ENCODE measurements at places on chromosomes 16 and 17.

- DNase-seq: no peak
Measured at GRCh38 chr16:9090101-9090959, 1.1 kb upstream of the HAPSTR1 start.

DNA sequence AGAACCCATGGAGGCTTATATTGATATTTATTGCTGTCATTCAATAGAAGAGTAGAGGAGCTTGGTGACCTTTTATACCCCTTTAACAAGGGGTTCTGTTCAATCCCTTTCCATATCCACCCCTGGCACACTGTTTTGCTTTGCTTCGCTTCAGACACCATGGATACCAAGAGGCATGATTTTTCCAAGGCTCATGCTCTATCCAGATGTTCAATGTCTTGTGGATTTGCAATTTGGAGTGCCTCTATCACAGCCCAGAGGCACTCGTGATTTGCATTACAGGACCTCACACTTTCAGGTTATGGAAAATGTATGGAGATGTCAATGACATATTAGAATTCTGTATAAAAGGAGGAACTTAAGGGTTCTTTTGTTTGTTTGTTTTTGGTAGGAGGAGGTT, 21.5 kb downstream of the CFAP20 start:
- DNase-seq: no peak

DNA sequence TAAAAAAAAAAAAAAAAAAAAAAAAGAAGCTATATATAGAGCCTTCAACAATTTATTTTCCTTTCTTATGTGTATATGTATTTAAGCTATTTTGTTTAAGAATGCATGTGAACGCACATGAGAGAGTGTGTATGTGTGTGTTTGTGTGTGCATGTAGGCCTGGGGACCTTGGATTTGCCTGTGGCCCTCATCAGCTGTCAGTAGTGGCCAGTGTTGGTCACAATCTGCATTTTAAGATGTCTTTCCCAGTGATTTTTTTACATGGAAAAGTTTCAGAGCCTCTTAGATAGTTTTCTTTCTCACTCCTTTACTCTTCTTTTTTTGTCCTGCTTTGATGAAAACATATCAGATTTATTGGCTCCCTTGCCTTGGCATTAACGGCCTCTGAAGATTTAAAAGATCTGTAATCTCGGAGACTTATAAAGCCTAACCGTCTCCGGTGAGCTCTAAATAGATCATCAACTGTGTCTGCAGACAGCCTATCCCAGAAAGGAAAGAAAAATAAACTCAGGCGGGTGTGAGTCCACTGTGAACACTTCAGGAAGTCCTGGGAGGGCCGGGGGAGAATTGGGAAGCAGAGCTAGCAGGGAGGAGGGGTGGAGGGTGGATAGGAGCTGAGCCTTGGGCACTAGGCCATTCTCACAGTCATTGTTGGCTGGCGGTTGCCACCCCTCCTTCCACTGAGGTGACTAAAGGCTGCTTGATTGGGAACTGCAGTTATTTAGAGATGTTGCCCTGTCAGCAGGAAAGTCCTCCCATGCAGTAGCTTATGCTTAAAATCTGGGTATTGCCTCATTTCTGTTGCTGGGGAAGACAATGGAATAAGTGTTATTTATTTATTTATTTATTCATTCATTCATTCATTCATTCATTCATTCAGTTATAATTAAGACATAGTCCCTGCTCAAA, 86.8 kb downstream of the WWP2 start:
- no peak for DNase-seq

- no peak for DNase-seq
Measured at GRCh38 chr17:58706351-58707140, 14.1 kb downstream of the RAD51C start.

- DNase-seq: no peak
Measured at GRCh38 chr16:11162586-11163268, 93.3 kb downstream of the SOCS1 start.

DNA sequence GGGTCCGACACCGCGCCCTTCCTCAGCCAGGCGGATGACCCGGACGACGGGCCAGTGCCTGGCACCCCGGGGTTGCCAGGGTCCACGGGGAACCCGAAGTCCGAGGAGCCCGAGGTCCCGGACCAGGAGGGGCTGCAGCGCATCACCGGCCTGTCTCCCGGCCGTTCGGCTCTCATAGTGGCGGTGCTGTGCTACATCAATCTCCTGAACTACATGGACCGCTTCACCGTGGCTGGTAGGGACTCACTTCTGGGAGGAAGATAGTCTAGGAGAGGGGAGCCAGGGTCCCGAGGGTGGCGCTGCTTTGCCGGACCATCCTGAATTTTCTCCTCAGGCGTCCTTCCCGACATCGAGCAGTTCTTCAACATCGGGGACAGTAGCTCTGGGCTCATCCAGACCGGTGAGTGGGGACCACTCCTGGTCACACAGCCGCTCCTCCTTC, 601 bp downstream of the SPNS1 start:
- no peak for DNase-seq

DNA sequence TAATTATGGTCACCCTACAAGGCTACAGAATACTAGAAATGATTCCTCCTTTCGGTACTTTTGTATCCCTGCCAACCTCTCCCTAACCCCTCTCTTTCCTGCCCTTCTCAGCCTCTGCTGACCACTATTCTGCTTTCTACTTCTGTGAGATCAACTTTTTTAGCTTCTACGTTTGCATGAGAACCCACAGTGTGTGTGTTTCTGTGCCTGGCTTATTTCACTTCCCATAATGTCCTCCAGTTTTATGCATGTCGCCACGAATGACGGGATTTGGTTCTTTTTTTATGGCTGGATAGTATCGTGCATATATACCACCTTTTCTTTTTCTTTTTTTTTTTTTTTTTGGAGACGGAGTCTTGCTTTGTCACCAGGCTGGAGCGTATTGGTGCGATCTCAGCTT, 92.1 kb downstream of the RAP1GAP2 start:
- no peak for DNase-seq

DNA sequence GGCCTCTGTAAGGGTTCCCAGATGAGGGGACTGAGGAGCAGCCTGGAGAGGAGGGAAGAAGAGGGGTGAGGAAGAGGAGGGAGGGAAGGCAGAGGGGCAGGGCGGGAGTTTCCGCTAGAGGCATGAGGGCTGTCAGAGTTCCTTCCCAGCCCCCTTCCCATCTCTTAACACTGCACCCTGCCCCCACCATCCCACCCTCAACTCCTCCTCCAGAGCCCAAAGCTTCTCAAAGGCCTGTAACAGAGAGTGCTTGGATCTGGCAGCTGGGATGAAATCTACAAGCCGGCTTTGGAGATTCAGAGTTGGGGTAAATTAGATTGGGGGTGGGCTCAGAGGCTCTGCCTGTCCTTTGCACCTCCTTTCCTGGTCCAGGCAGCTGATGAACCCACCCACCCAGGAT, 57.3 kb upstream of the DLX4 start:
- no peak for DNase-seq

DNA sequence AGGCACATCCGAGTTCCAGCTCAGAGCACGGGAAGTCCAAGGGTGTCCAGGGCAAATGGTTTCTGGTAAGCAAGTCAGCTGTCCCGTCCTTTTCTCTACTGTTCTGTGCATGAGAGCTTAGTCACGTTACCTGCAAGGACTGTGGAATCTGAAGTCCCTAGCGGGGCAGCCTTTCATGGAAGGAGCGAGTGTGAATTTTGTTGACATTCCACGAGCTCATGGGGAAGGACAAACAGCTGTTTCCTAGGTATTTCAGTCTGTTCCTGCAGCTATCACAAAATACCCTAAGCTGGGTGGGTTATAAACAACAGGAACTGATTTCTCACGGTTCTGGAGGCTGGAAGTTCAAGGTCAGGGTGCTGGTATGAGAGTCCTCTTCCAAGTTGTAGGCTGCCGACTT, 109.2 kb downstream of the SDR42E1 start:
- DNase-seq: no peak

GRCh38 chr17:81116704-81117103, 48.6 kb upstream of the PVALEF start:
- DNase-seq: no peak

- DNase-seq: no peak
Measured at GRCh38 chr17:59828478-59828760, 64.3 kb downstream of the TUBD1 start.

GRCh38 chr16:1220841-1221627, 4.0 kb downstream of the TPSG1 start:
- no peak for DNase-seq

GRCh38 chr17:33753452-33753851, 460.4 kb upstream of the ASIC2 start:
- DNase-seq: no peak

DNA sequence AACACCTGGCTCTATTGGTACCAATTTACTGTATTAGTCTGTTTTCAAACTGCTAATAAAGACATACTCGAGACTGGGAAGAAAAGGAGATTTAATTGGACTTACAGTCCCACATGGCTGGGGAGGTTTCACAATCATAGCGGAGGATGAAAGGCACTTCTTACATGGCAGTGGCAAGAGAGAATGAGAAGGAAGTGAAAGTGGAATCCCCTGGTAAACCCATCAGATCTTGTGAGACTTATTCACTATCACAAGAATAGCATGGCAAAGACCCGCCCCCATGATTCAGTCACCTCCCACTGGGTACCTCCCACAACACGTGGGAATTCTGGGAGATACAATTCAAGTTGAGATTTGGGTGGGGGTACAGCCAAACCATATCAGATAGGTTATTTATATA, 22.6 kb upstream of the GOSR1 start:
- DNase-seq: peak; percentile 24

DNA sequence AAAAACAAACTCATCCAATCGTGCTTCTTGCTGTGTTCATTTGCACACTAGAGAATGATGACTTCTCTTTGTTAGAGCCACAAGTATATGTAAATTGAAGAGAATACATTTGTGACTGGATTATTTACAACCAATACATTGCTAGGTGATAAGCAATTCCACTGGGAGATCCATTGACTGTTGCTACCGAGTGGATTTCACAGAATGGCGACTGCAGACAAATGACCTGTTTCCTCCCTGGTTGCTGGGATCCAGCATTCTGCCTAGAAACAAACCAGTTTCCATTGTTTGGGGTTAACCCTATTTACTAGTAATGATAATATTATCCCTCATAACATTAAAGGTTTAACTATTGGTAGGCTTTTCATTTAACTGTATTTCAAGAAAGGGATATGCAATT, 36.9 kb upstream of the CPHXL start:
- DNase-seq: no peak

- DNase-seq: no peak
Measured at GRCh38 chr16:84633622-84634021, 14.7 kb upstream of the KLHL36 start.

- DNase-seq: no peak
Measured at GRCh38 chr17:75262112-75262606, 480 bp downstream of the MRPS7 start.

- no peak for DNase-seq
Measured at GRCh38 chr16:78744796-78745107, 645.3 kb downstream of the WWOX start.

GRCh38 chr17:76421044-76421407, 31.9 kb downstream of the UBE2O start:
- DNase-seq: no peak

GRCh38 chr16:17370731-17371285, 100.0 kb downstream of the XYLT1 start:
- no peak for DNase-seq

GRCh38 chr17:75864448-75864871, 9.3 kb upstream of the WBP2 start:
- DNase-seq: no peak

- no peak for DNase-seq
Measured at GRCh38 chr16:8796469-8797363, 723 bp downstream of the TMEM186 start.

- DNase-seq: no peak
Measured at GRCh38 chr17:2871720-2872119, 75.5 kb downstream of the RAP1GAP2 start.

DNA sequence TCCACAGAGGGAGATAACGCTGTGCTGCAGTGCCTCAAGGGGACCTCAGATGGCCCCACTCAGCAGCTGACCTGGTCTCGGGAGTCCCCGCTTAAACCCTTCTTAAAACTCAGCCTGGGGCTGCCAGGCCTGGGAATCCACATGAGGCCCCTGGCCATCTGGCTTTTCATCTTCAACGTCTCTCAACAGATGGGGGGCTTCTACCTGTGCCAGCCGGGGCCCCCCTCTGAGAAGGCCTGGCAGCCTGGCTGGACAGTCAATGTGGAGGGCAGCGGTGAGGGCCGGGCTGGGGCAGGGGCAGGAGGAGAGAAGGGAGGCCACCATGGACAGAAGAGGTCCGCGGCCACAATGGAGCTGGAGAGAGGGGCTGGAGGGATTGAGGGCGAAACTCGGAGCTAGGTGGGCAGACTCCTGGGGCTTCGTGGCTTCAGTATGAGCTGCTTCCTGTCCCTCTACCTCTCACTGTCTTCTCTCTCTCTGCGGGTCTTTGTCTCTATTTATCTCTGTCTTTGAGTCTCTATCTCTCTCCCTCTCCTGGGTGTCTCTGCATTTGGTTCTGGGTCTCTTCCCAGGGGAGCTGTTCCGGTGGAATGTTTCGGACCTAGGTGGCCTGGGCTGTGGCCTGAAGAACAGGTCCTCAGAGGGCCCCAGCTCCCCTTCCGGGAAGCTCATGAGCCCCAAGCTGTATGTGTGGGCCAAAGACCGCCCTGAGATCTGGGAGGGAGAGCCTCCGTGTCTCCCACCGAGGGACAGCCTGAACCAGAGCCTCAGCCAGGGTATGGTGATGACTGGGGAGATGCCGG, 769 bp downstream of the CD19 start:
- DNase-seq: no peak

DNA sequence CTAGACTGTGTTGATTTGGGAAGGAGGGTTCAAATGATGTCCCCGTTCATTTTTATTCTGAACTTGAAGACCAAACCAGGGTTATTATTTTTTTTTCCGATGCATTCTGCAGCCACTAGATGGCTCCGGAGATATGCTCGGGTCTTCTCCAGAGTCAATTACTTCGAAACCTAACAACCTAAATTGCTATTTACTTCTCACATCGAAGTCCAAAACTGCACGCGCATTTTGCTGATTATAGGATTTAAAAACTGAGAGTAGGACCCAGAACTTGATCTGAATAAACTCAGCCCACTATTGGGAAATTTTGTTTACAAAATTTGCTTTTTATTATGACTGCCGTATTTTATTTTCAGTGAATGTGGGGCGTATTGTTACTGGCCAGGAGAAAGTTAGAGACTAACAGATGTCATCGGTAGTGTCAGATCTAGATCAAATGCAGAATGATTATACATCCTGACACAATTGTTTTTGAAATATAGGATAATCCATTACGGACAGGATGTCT, 263.8 kb downstream of the HS3ST3A1 start:
- peak; percentile 36 for DNase-seq

GRCh38 chr16:29112755-29113347, 128.0 kb downstream of the LAT start:
- no peak for DNase-seq

- DNase-seq: no peak
Measured at GRCh38 chr17:49521471-49522356, 26.6 kb downstream of the NGFR start.

DNA sequence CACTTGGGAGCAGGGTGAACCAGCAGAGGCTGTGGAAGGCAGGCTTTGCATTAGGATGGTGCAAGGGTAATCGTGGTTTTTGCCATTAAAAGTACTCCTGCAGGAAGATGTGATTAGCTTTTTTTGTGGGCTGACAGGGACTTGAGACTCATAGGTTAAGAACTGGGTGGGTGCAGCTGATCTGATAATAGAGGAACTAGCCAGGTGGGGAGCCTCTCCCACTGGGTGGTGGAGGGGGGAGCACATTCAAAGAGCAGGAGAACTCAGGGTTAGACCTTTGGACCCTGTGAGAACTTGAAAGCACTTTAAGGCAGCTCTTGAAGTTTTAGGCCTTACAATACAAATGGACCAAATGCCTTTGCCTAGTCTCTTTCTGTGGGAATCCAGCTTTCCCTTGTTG, 32.4 kb downstream of the CCL4 start:
- DNase-seq: no peak
